Smooth muscle cell of trachea (primary cell): ENCODE measurements at places on chromosomes 7 and 10. TPM values are rescaled to one million over a fixed set of nuclear protein-coding genes. Genes with fewer than 3 reads are reported as not detected.

CRYGN gene
- 0.58 and 0.83 TPM in 2 replicates for total RNA-seq

NPM3 gene
- 68.0 and 146 TPM in 2 replicates for total RNA-seq

PLCE1 gene
- total RNA-seq: 2.3 and 3.5 TPM in 2 replicates

FOXI2 gene
- not detected in 2 replicates for total RNA-seq

TRIM73 gene
- 0.44 and 3.1 TPM in 2 replicates for total RNA-seq

NPFFR1 gene
- under 0.01 TPM in 1 of 2 replicates, not detected in the other for total RNA-seq

TAF3 gene
- 2.3 and 2.5 TPM in 2 replicates for total RNA-seq

SLC18A2 gene
- total RNA-seq: under 0.01 TPM in 2 replicates

ENTPD1 gene
- 0.50 and 1.6 TPM in 2 replicates for total RNA-seq

FAM180A gene
- 68.3 and 80.0 TPM in 2 replicates for total RNA-seq

MMD2 gene
- total RNA-seq: not detected in 2 replicates

ASCC1 gene
- 38.3 and 44.8 TPM in 2 replicates for total RNA-seq

INSYN2A gene
- 0.73 and 2.6 TPM in 2 replicates for total RNA-seq

CACNA2D1 gene
- 54.1 and 57.2 TPM in 2 replicates for total RNA-seq

BTRC gene
- total RNA-seq: 7.9 and 10.6 TPM in 2 replicates

CYP3A7 gene
- 0.33 TPM in 1 of 2 replicates, not detected in the other for total RNA-seq

HTR7 gene
- total RNA-seq: 0.58 and 0.83 TPM in 2 replicates

SFRP5 gene
- total RNA-seq: not detected in 2 replicates

OR2A1 gene
- total RNA-seq: under 0.01 and 0.15 TPM in 2 replicates

SEC23IP gene
- 27.5 and 35.9 TPM in 2 replicates for total RNA-seq

OR6V1 gene
- total RNA-seq: not detected in 2 replicates

ALOX5 gene
- total RNA-seq: not detected in 2 replicates

TCF7L2 gene
- 3.0 and 5.7 TPM in 2 replicates for total RNA-seq

GATA3 gene
- total RNA-seq: not detected in 2 replicates

TAS2R5 gene
- 0.73 and 1.7 TPM in 2 replicates for total RNA-seq

UPK3B gene
- total RNA-seq: 0.44 TPM in 1 of 2 replicates, not detected in the other

CHAT gene
- not detected in 2 replicates for total RNA-seq

CFTR gene
- total RNA-seq: not detected in 2 replicates
